Renal cortical epithelial cell (primary cell): ENCODE measurements at places on chromosomes 1 and 21.
A peak's percentile ranks its signal among the peaks of the same experiment; 100 is the strongest.

- no peak for DNase-seq
These were observed 10.2 kb downstream of the SETSIP start for GRCh38 chr1:92065042-92065441.

DNA sequence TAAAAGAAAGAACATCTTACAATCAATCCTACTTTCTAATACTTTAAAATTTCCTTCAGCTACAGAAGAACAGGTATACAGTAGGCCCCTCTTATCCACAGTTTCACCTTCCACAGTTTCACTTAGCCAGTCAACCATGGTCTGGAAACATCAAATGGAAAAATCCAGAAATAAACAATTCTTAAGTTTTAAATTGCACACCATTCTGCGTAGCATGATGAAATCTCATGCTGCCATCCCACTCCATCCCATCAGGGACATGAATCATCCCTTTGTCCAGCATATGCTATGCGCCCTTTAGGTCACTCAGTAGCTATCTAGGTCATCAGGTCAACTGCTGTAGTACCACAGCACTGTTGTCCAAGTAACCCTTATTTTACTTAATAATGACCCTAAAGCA, 67.7 kb downstream of the HSF2BP start:
- peak; percentile 39 for DNase-seq

DNA sequence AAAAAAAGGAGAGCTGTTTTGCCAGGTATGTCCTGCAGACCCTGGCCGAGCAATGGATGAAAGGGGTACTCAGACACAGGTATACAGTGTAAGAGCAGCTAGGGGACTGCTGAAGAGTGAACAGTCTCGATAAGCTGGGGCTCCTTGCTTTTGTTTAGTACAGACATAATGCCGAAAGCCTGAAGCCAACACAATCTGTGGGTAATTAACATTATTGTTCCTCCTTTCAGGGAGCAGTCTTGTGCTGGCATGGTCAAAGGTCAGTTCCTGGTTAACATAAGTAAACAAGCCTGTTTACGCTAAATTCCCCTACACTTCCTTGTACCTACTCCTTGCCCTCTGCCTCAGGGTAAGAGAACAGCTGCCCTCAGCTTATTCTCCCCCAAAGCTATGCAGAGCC, 272.3 kb upstream of the ST6GALNAC5 start:
- peak; percentile 25 for DNase-seq

DNA sequence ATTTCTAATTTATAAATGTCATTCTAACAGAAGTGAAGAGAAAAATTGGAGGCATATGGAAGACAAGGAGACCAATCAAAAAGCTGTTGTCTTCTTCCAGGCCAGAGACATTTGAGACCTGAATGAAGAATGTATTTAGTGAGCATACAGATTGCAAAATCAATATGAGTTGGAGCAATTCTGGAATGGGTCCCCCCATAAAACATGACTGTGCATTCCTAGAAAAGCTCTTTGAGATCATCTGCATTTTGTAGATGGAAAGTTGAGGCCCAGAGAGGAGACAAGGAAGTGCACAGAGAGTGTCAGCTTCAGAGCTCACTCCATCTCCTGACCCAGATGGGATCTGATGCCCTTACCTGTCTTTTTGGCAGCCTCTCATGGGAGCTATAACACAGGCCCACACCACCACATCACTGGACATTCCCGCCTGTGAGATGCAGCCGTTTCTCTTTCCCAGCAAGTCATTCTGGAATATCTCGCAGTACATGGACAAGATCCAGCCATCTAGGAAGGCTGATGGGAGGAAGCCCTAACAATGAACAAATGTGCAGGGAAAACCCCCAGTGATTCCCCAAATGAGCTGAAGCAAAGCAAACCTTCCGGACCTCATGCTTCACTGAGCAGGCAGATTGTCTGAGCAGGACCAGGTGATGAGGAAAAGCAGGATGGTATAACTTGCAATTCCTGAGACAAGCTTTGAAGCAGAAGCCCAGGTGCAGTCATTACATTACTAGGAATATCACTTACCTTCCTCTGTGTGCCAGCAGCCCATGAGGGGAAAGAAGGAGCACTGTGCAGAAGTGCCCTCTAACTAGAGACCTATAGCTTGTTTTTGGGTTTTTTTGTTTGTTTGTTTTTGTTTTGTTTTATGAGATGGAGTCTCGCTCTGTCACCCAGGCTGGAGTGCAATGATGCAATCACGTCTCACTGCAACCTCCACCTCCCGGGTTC, 445.6 kb downstream of the PLPP3 start:
- DNase-seq: peak; percentile 81

DNA sequence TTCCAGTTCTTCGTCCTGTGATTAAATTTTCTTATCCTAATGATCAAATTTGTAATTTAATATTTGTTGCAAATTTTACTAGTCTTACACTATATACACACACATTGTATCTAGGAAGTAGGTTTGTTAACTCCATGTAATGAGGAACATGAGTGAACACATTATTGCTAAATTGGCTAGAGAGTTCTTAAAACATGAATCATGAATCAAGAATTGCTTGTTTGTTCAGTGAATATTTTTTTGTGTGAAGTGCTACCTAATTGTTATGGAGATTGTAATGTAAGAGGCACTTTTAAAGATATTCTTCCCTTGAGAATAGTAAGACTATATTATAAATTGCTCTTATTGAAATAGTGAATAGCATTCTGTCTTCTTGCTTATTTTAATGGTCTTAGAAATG, 4.6 kb downstream of the GPSM2 start:
- DNase-seq: peak; percentile 74

DNA sequence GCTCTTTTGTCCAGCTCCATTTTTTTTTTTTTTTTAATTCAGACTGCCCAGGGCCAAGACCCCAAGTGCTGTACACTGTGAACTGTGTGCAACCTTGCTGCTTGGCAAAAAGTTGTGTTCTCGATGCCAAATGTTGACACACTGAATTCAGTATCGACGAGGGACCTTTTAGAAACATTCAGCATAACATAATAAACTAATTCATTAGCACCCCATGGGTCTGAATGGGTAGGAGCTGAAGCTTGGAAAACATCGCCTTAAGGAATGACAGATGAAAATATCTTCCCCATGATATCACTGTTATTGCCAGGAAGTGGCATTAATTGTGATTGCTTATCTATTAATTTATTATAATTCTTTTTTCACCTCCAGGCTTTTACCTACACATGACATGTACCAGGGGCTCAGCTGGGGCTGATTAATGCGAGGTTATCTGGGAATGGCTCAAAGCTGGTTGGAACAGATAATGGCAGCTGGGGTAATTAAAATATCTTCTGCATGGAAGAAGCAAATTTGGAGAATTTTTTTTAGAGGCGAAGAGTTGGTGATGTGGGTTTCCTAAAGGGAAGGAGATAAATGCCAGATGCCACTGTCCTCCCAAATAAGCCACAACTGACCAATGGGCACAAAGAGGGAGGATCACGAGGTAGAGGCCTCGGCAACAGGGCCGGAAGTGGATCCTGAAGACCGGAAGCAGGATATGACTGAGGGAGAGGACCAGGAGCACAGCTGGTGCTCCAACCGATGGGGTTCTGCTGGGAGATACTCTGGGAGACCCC, 169.3 kb downstream of the GRIK3 start:
- no peak for DNase-seq

GRCh38 chr1:91325456-91325855, 79.2 kb downstream of the HFM1 start:
- no peak for DNase-seq

- DNase-seq: peak; percentile 74
These were observed 15.2 kb downstream of the ITPKB start for GRCh38 chr1:226723657-226724532.

GRCh38 chr1:39105841-39106765, 80.0 kb downstream of the NDUFS5 start:
- peak; percentile 87 for DNase-seq

GRCh38 chr1:112395821-112396652, at the start of gene CTTNBP2NL:
Gene CTTNBP2NL (plus strand): TSS chr1:112396214. CDS start chr1:112416166, 19,952 bp downstream.
- DNase-seq: peak; percentile 85

- DNase-seq: no peak
These were observed 34.6 kb downstream of the RUNX1 start for GRCh38 chr21:35014302-35015041.

- no peak for DNase-seq
These were observed 72.0 kb downstream of the UMODL1 start for GRCh38 chr21:42143111-42143510.
